ENCODE measurements at places on chromosomes 4 and X. TPM values are rescaled to one million over a fixed set of nuclear protein-coding genes. Genes with fewer than 3 reads are reported as not detected.

The RHOXF2 gene
- total RNA-seq: not detected

The UGT2A1 gene
- not detected for total RNA-seq

The HTN1 gene
- total RNA-seq: not detected

The TSPAN7 gene
- 0.50 TPM for total RNA-seq

The DMRTC1B gene
- not detected for total RNA-seq

The NEK1 gene
- total RNA-seq: 14.7 TPM

The ZNF141 gene
- 4.8 TPM for total RNA-seq

The FOXR2 gene
- not detected for total RNA-seq

The TIGD4 gene
- 0.37 TPM for total RNA-seq

The FAM156B gene
- 11.0 TPM for total RNA-seq

The GUCY1B1 gene
- 0.33 TPM for total RNA-seq

The SPANXD gene
- 0.17 TPM for total RNA-seq

The RIPPLY1 gene
- total RNA-seq: not detected

The MAGEA2 gene
- not detected for total RNA-seq

The XAGE2 gene
- total RNA-seq: not detected

The ZCCHC12 gene
- total RNA-seq: not detected

The NXT2 gene
- total RNA-seq: 10.8 TPM

The CPZ gene
- total RNA-seq: not detected

The SCML1 gene
- 13.4 TPM for total RNA-seq

The GPC4 gene
- total RNA-seq: 7.2 TPM

The RHOH gene
- total RNA-seq: not detected

The AP1AR gene
- 27.3 TPM for total RNA-seq

The VCX2 gene
- not detected for total RNA-seq

The HDAC8 gene
- total RNA-seq: 27.1 TPM

The TLR10 gene
- total RNA-seq: not detected

The ZNF732 gene
- total RNA-seq: 0.80 TPM

The HAND2 gene
- total RNA-seq: not detected

The UGT2A2 gene
- total RNA-seq: not detected

The MAGEA2B gene
- total RNA-seq: not detected

The OPHN1 gene
- total RNA-seq: 5.3 TPM

The GLRA3 gene
- total RNA-seq: not detected

The PDZD4 gene
- total RNA-seq: 0.33 TPM

The CHM gene
- 29.6 TPM for total RNA-seq

The BEX5 gene
- not detected for total RNA-seq

The F8A3 gene
- total RNA-seq: 4.8 TPM

The FAM133A gene
- total RNA-seq: not detected

The AGTR2 gene
- total RNA-seq: not detected

Measured in mammary epithelial cell (primary cell).